ENCODE measurements at places on chromosomes 2 and 18.

GRCh38 chr2:208064220-208064961, 39.1 kb upstream of the PLEKHM3 start:
- no peak for DNase-seq

- no peak for DNase-seq
Observed at GRCh38 chr2:128284037-128284441, 34.6 kb downstream of the HS6ST1 start.

DNA sequence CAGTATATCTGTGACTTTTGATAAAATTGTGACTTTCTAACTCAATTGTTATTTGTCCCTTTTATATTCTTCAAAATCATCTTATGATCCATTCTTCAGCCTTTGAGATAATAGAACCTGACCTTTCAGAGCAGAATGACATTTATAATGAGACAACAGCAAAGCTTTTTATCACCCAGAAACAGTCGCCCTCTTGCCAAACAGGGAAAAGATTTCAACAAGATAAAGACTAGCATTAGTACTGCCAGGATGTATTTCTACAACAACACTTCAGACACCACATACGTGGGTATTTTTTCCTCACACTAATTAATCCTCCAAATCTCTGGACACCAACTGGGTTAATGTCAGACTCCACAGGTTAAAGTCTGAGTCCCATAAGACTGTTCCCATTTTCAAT, 249.0 kb downstream of the ZNF804A start:
- DNase-seq: no peak

DNA sequence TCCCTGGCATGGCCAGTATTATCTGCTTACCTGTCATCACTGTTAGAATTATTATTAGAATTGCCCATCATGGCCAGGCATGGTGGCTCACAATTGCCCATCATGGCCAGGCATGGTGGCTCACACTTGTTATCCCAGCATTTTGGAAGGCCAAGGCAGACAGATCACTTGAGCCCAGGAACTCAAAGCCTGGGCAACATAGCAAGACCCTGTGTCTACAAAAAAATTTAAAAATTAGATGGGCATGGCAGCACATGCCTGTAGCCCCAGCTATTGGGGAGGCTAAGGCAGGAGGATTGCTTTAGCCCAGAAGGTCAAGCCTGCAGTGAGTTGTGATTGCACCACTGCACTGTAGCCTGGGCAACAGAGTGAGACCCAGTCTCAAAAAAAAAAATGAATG, 27.4 kb upstream of the ID2 start:
- DNase-seq: no peak

GRCh38 chr18:53984021-53984420, 240.4 kb downstream of the MBD2 start:
- no peak for DNase-seq

GRCh38 chr2:132798341-132798740, 128.3 kb upstream of the LYPD1 start:
- no peak for DNase-seq

- no peak for DNase-seq
Observed at GRCh38 chr18:22710673-22711191, 222.4 kb upstream of the RBBP8 start.

DNA sequence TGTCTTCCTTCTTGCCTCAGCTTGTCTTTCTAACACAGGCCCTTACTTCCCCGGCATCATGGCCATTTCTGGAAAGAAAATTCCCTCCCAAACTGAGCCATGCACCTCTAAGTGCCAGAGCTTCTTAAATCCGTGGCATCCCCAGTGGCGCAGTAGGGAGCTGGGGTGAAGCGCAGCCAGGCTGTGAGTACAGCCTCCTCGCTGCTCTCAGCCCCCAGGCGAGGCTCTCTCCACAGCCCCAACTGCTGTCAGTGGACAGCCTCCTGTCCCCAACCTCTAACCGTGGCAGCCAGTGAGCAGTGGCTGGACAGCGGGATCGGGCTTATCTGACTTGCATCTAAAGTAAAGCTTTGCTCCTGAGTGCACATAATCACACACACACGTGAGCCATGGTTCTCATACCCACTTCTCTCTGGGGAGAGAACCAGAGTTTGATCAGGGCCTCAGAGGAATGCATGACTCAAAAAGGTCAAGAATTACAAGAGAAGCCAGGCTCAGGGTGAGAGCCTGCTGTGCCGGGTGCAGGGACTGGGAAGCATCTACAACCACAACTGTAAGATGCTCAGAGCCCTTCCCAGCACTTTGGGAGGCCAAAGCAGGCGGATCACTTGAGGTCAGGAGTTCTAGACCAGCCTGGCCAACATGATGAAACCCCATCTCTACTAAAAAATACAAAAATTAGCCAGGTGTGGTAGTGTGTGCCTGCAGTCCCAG, 50.7 kb downstream of the SFXN5 start:
- DNase-seq: no peak

DNA sequence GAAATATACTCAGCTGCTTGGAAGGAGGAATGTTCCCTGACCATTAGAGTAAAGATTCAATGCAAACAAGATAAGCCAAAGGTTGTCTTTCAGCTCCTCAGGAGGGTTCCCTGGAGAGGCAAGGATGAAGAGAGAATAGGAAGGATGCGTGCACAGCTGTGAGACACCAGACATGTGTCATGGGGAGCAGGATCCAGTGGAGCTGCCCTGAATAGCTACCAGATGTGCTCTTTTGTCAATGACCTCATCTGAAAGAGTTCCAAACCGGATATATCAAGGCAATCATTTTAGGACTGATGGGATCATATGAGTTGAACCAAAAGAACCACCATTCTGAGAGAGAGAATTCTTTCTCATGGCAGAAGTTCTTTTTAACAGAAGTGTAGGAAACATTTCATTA, 490.6 kb downstream of the IRS1 start:
- DNase-seq: no peak

- DNase-seq: no peak
Observed at GRCh38 chr2:121196849-121197155, 88.2 kb downstream of the TFCP2L1 start.
